Activated naive CD4-positive, alpha-beta T cell (primary cell): ENCODE measurements at places on chromosomes 11 and 22.

- DNase-seq, result no peak
Measured at GRCh38 chr22:49297286-49297870, 530.3 kb downstream of the BRD1 start.

GRCh38 chr11:68374531-68374930 lies 62.1 kb downstream of the LRP5 start:
- DNase-seq, result no peak

DNA sequence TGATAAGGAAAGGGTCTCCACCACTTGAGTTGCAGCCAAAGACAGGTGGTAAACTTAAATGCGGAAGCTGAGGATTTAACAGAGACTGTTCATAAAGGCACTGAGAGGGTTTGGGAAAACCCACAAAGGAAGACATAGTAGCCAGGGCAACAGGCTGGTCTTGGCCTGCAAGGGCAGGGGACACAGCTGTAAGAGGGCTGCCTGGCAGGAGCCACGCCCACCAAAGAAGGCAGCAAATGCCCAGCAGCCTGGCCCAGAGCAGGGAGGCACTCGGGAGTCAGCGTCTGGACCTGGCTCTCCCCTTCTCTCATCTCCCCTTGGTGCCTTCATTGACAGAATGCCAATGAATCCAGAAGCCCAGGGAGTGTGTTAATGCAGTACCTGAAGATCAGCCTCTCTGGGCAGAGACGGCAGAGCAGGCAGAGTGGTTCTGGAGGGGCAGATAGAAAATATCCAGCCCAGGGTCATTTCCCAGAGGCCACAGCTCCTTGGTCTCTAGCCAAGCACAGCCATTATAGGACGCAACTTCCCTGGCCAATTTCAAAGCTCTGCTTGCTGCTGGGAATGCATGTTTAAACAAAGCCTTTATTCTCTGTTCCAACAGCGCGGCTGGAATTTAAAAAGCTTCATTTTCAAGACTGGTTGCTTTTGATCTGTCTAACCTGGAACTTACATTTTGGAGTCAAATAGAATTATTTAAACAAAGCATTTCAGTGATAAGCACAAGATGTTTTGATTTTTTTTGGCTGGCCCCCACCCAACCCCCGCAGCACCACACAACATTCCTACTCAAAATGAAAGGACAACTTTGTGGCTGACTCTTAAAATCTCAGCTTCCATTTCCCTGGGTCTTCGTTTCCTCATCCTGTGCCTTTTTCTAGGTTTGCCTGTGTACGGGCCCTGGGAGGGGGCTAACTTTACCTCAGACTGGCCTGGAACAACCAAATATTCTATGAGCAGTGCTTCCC lies 125.6 kb upstream of the LMO1 start:
- DNase-seq, result no peak

DNA sequence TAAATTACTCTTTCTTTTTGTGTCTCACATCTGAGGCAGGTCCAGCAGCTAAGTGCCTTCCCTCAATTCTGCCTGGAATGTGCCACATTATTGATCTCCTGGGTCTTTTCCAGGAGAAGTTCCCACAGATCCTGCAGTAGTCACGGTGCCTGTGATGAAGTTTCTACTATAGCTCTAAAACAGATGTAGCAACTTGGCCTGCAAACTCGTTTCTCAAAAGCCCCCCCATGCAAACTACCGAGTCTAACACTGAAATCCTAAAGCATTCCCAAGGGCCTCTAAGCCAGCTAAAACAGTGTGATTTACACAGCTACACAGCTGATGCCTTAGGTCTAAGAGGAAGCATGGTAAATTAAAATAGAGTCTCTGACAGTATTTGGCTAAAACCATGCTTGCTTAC lies 54.3 kb downstream of the DDI1 start:
- DNase-seq, result no peak

DNA sequence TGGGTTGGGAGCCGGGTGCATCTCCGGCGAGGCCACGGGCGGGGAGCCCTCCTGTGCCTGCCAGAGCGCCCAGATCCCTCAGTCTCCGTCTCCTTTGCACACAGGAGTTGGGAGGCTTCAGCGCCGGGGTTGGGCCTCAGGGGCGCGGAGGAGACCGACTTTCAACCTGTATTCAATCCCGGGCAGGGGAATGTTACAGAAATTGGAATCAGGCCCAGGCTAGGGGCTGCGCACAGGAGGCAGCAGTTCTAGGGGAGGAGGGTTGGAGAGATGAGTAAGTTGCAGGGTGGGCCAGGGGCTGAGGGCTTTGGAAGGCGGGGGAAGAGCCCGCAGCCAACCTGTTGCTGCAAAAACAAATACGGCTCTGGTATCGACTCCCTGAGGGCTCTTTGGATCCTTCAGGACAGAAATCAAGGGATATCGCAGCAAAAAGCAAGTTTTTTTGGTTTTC lies 640 bp upstream of the KCNA4 start:
- no peak for DNase-seq

DNA sequence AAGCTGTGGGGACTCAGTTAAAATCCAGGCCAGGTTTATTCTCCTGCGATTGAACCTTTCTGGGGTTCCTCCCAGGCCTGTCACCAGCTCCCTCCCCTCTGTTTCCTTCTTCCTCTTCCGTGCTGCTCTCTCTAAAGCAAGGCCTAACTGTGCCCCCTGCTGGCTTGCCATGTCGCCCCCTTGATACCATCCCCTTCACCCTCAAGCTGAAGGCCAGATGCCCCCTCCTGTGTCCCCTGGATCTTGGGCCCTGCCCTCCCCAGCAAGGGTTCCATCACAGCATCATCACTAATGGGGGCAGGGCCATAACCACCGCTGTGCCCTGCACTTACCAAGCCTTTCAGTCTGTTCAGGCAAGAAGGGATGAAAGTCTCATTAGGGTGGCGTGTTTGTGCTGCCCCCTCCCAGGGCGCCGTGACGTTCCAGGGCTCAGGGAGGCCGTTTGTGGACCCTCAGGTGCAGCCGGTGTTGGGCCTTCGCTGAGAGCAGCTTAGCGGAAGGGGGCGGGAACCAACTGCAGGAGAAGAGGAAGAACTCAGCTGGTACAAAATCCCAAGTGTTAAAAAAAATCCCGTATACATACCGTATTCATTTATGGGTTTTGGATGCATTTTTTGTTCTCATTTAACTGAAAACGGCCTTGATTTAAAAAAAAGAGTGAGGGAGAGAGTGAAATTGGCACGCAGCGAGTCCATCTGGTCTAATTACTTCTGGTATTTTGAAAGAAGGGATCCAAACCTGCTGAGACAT lies 69.9 kb downstream of the MPPED1 start:
- DNase-seq, result no peak

GRCh38 chr11:74221816-74222215 lies 50.7 kb downstream of the PPME1 start:
- no peak for DNase-seq

- DNase-seq, result no peak
Measured at GRCh38 chr11:134751766-134752165, 339.7 kb upstream of the B3GAT1 start.

DNA sequence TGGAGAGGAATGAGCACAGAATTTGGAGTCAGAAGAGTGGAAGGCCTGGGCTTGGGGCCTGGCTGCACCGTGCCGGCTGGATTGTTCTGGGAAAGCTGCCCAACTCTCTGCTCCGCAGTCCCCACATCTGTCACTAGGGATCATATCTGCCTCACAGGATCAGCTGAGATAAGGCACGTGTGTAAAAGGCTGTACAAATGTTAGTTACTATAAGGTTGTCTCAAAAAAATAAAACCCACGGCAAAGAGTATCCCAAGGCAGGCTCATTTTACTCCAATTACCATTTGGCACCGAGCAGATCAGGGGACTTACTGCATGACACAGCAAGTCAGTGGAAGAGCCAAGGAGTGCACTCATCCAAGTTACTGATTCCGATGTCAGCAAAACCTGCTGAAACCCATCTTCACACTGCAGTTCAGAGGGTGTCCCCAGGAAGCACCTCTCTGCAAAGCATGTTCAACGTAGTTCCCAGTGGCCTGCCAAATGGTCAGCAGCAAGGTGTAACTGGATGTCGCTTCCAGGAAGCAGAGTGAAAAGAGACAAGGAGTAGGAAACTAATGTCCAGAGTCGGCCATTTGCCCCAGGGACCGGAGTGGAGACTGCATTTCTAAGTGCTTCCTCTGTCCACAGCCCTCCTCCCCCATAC lies 18.1 kb upstream of the MRTFA start:
- no peak for DNase-seq
